T-helper 17 cell (primary cell): ENCODE measurements at places on chromosomes 16 and 17.
A peak's percentile ranks its signal among the peaks of the same experiment; 100 is the strongest.

GRCh38 chr17:37068266-37068665 lies 119.5 kb downstream of the AATF start:
- DNase-seq = no peak

GRCh38 chr17:77657839-77658238 lies 300.7 kb upstream of the TNRC6C start:
- no peak for DNase-seq

DNA sequence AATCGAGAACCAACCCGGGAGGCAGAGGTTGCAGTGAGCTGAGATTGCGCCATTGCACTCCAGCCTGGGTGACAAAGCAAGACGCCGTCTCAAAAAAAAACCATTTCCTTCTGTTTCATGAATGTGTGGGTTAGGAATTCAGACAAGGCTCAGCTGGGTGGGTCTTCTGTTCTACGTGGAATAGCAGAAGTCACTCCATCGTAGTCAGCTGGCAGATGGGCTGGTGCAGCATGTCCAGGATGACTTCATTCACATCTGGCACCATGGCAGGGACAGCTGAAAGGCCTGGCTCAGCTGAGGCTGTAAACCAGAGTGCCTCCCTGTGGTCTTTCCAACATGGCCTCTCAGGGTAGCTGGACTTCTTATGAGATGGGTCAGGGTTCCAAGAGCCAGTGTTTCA lies 89.0 kb downstream of the C17orf67 start:
- DNase-seq = no peak

DNA sequence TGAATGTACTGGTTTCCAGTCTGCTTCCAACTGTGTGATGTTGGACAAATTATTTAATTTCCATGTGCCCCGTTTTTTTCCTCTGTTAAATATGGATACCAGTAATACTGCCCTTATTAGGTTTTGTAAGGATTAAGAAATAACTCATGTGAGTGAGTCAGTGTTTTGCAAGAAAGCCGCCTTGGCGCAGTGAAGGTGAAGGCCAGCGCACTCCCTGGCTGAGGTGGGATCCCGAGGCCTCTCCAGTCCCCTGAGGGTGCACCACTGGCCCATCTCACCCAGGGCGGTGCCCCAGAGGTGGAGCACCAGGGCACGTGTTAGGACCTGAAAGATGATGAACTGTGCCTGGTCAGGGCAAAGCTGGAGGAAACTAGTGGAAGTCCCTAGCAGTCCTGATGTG lies 43.5 kb downstream of the PHKB start:
- no peak for DNase-seq

GRCh38 chr17:7712111-7712771 lies 5.3 kb upstream of the DNAH2 start:
- DNase-seq = no peak

- DNase-seq = no peak
Measured at GRCh38 chr17:43599046-43599395, 52.9 kb upstream of the ETV4 start.

GRCh38 chr16:59047114-59047513 lies 313.0 kb upstream of the GOT2 start:
- DNase-seq = no peak

DNA sequence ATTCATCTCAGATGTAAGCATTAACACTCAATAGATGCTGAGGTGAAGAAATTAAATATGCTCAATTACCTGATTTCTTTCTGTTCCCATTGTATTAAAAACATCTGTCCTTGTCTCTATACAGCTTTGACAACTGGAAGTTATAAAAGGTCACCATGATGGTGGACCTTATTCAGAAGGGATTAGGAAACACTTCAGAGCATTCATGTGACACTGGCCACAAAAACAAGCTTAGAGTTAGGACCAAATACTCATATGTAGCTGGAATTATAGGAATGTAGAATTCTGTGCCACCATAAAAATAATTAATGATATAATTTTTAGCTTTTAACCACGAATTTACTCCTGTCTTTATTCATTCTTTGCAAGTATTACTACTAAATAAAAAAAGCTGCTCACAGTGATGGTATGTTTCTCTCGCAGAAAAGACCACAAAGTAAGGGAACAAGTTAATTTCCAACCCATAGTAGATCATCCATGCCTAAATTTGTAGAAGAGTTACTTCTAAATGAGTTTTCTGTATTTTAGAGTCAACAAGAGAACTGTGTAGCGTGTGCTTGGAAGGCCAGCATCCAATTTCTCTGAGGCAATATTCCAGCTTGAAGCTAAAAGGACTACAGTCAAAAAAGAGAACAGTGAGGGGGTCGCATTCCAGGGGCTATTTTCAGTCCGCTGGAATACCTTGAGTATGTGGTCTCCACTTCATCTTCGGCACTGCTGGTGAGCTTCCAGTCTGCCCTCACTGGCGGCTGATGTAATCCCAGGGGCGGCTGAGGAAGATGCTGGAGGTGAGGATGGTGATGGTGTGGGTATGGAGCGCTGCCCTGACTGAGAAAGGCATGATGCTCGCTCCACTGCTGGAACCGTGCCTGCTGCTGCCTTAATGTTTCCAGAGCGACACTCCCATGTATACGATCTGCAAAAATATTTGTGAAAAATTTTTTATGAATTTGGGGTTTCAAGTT lies 63.7 kb downstream of the CACNG1 start:
- DNase-seq = no peak

GRCh38 chr17:49634485-49634860 lies 43.4 kb downstream of the SPOP start:
- DNase-seq = no peak

GRCh38 chr17:42246515-42246914 lies 29.7 kb downstream of the STAT5B start:
- DNase-seq = no peak

DNA sequence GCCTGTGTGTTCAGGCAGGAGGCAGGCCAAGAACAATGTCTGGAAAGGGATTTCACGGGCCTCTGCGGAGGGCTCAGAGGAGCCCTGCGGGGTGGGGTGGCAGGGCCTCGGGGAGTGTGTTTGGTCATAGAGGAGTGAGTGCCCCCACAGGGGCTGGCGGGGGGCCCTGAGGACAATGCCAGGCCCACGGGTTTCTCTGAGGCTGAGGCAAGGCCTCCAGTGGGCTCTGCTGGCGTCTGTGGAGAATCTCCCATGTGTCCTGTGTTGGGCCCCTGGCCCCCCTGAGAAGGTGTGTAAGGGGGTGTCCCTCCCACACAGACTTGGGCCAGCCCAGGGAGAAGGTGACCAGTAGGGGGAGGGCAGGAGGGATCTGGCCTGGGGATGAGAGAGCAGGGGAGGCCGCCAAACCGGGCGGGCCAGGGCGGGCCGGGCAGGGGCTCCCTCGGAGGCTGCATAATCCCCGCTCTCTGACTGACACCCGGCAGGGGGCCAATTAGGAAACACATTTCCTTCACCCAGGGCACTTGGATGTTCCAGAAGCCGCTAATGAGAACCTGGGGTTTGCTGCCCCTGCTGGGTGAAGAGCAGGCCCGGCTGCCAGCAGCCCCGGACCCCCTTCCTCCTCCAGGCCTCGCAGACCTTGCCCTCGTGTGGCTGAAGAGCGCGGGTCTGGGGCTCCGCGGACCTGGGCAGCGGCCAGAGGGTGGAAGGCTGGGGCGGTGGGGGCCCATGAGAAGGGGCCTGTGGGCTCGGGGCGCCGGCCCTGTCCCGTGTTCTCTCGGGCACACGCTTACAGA lies 204.2 kb downstream of the NTN1 start:
- DNase-seq = no peak

- no peak for DNase-seq
Measured at GRCh38 chr16:88435437-88436355, 17.4 kb upstream of the ZFPM1 start.

DNA sequence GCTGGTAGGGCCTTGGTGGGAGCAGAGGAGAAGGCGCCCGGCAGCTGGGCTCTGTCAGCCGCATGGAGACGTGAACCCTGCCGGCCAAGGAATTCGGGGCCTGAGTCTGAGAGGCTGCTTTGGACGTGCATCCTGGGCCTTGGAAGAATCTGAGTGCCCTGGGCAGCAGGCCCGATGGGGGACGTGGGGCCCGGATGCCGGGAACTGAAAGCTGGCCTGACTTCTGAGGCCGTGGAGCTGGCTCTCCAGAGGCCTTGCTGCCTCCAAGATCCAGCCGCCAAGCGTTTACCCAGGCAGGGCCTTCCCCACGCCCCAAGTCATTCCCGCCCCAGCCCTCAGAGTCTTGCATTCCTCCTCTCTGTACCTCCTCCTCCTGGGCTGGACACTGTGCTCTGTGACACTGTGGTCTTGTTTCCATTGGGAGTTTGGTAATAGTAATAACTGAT lies 37.2 kb downstream of the NKD1 start:
- no peak for DNase-seq

GRCh38 chr16:78133919-78134318 lies 34.5 kb downstream of the WWOX start:
- DNase-seq = no peak

GRCh38 chr16:28981517-28981916 lies 3.3 kb upstream of the LAT start:
- DNase-seq = no peak

GRCh38 chr16:14569213-14569612 lies 60.8 kb downstream of the PARN start:
- no peak for DNase-seq

- DNase-seq = no peak
Measured at GRCh38 chr16:24002619-24003018, 166.8 kb downstream of the PRKCB start.

DNA sequence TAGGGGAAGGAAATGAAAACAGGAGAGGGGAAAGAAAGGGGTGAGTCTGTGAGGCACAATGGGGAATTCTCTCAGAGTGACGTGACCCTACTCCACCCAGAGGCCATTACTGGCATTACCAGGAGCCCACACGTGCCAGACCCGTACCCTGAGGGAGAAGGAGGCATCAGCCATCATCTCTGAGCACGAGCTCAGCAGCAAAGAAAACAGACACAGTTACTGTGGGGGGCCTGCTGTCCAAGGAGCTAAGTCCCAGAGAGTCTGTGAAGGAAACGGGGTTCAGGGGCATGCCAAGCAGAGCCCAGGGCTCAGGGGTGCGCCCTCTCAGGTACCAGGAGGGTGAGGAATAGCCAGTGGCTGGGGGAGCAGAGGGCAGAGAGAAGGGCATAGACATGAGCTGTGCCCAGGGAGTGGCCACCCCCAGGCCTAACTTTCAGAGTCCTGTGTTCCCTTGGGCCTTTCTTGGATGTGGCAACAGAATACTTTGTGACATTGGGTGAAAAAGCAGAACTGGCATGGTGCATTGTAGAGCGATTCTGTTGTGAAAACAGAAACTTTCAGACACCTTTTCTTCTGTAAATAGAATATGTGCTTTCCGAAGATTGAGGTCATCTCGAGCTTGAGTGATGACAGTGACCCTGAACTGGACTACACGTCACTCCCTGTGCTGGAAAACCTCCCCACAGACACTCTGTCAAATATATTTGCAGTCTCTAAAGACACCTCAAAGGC lies 11.3 kb downstream of the TAF1C start:
- DNase-seq = peak; percentile 31

- no peak for DNase-seq
Measured at GRCh38 chr17:4969047-4969550, 1.5 kb upstream of the SPAG7 start.

DNA sequence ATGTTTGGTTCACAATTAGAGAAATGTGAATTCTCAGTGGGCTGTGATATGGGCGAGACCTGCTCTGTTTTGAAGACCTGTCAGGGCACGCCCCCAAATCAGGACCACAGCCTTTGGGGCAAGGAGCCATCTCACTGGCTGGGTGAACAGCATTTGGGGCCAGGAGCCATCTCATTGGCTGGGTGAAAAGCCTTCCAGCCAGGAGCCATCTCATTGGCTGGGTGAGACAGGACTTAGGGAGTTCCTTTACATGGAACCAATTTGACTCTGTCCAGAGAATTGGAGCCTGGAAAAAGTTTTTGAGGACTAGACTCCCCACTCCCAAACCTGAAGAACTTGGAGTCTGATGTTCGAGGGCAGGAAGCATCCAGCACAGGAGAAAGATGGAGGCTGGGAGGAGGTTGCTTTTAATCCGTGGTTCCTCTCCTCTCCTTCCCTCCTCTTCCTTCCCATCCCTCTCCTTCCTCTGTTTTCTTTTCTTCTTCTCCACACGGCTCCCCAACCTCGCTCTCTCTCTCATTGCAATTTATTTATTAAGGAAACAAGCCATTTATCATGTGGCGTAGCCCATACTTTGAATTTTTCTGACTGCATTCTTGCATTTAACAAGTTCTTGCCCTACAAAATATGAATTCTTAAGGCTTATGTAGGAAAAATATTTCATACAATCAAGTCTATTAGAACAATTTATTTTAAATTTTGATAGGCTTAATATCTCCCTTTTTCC lies 19.7 kb downstream of the FOXL1 start:
- DNase-seq = no peak

GRCh38 chr16:12547608-12547922 lies 256.1 kb downstream of the CPPED1 start:
- DNase-seq = no peak

DNA sequence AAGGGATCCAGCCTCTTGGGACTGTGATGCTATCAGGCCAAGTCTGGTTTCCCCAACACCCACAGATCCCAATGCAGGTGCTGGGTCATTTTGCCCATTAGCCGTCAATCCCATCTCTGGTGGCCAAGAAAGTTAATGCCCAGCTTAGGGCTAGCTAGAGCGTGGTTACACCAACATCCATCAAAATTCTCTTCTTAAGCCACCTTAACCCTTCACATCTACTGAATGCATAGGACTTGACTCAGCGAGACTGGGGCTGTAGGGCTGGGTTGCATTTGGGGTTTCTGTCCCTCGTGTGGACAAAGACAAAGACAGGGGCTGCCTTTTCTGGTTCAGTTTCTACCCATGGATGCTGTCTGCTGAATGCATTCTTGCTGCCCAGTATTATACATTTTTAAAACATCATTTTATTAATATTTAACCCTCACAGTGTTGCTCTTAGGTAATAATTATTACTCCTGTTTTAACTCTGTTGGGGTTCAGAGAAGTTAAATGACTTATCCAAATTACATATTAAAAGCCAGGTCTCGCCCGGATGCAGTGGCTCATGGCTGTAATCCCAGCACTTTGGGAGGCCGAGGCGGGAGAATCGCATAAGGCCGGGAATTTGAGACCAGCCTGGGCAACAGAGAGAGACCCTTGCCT lies 141.1 kb upstream of the NOL11 start:
- no peak for DNase-seq

GRCh38 chr16:84323606-84324005 lies 28.9 kb downstream of the WFDC1 start:
- no peak for DNase-seq

- no peak for DNase-seq
Measured at GRCh38 chr16:4376126-4376892, 4.7 kb downstream of the VASN start.

DNA sequence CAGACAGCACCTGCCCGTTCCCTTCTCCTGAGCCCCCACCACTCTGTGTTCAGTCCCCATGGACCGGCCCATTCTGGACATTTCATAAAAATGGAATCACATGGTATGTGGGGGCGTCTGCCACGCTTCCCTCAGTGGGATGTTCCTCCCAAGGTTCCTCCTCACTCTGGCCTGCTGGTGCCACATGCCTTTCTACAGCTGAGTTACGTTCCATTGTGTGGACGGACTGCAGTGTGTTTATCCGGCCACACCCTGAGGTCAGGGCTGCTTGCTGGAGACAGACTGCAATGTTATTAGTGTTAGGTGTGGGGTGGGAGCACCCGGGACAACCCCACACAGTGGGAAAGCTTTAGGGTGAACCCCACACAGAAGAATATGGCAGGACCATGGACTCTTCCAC lies 5.9 kb upstream of the AATK start:
- DNase-seq = no peak

- DNase-seq = no peak
Measured at GRCh38 chr16:89949121-89949742, 677 bp downstream of the DEF8 start.

GRCh38 chr17:9693755-9694154 lies 48.4 kb downstream of the USP43 start:
- DNase-seq = no peak

GRCh38 chr17:78840780-78841611 lies at the start of gene USP36:
TSS of gene USP36 (minus strand) at chr17:78840814. CDS start at chr17:78836363, 4,451 bp downstream.
- DNase-seq = peak; percentile 99

GRCh38 chr16:17510567-17510966 lies 39.8 kb upstream of the XYLT1 start:
- no peak for DNase-seq
